Activated CD8-positive, alpha-beta T cell treated with anti-CD3 and anti-CD28 coated beads for 36 hours (primary cell): ENCODE measurements at places on chromosomes 4 and X. TPM values are rescaled to one million over a fixed set of nuclear protein-coding genes. Genes with fewer than 3 reads are reported as not detected.

DNA sequence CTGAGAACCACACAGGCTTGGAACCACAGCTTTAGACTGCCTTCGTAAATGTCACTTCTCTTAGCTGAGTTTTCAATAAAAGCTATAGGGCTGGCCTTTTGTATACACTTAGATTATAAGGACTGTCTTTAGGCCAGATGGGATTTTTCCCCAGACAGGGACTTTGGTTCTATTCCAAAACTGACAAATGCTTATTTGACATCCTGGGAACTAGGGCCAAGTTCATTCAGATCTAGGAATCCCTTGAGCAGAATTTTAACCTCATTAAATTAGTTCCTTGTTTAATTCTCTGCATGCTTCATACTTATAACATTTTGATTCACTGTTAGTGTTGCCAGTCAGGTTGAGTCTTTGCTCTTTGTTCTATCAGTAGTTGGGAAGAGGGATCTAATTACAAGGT is 23.1 kb downstream of the ZRSR2 start:
- DNase-seq, result no peak

- DNase-seq, result no peak
Measured at GRCh38 chr4:183468210-183469095, 24.0 kb downstream of the CDKN2AIP start.

DNA sequence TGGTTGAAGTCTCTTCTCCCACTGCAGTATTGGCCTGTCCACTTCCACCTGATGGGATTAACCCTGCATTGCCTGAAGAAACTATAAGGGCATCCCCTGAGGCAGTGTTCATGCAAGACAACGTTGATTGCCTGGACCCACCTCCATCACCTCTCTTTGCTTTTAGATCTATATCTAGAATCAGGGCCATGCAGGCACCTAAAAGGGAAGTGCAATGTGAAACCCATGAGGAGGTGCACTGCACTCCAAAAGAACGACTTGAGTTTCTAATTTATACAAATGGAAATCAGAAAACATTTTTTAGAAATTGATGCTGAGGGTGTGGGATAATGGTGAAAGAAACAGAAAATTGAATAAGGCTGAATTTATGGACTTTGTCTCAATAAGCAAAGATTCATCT is 694.4 kb downstream of the TRAM1L1 start:
- DNase-seq, result no peak

AR gene
- total RNA-seq, result not detected

GRCh38 chr4:55770662-55771061 is 48.9 kb upstream of the EXOC1L start:
- no peak for DNase-seq

GRCh38 chr4:6753103-6753560 is 29.4 kb upstream of the KIAA0232 start:
- no peak for DNase-seq

GRCh38 chr4:6910340-6910959 is 824 bp downstream of the TBC1D14 start:
- peak; percentile 36 for DNase-seq

DNA sequence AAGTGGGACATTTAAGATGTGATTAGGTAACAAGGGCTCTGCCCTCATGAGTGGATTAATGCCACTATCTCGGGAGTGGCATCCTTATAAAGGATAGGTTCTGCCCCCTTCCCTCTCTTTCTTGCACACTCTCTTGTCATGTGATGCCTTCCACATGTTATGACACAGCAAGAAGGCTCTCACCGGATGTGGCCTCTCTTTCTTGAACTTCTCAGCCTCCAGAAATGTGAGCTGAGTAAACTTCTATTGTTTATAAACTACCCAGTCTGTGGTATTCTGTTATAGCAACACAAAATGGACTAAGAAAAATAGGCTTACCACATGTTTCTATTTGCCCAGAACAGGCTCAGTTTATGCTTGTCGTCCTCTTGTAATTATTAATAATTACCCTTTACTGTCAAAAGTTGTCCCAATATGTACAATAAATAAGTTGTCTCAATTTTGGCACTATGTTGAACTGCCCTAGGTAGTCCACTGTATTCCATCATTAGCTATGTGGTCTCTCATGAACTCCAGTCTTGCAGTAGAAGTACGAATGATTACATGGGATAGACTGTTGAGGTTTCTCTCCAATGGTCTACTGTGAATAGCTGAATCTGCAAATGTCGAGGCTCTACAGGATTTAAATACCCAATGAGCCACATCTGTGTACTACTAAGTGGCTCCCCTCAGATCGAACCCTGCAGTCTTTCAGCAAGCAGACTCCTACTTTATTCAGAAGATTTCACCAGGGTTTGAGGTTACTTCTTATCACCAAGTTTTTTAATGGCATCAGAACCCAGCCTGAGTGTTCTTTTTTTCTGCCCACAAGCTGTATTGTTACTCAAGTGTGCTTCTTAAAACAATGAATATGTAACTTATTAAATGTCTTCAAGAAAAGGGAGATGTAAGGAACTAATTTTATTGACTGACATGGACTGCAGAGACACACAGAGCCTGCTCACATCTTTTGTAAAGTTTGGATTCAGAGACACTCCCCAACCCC is 102.0 kb upstream of the LEF1 start:
- peak; percentile 8 for DNase-seq

DNA sequence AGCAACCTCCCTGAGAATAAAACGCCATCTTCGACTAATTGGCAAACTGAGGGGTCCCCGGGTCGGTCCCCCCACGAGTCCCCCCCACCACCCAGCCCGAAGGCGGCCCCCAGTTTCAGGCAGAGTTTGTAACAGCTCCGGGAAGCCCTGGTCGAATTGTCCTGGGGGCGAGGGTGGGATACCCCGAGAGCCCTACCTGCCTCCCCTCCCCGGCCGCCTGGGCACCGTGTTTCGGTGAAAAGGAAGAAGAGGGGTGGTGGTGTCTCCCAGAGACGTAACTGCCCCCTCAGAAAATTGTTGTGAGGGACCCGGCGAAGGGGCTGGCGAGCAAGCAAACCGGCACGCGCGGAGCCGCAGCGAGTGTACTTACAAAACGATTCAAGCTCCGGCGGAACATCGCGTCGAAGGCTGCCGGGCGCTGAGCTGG is 1.2 kb downstream of the ATP11C start:
- DNase-seq, result no peak

DNA sequence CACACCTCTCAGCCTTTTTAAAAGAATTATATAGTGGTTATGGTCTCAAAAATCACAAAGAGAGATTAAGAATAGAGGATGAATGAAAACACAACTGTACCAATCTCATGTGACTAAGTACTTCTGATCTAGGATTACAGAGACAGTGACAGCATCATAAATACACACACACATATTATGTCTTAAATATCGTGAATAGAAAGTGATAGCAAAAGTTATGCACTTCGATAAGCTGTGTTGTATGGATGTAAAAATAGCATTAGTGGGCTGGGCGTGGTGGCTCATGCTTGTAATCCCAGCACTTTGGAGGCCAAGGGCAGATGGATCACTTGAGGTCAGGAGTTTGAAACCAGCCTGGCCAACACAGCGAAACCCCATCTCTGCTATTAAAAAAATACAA is 25.0 kb downstream of the GYPA start:
- no peak for DNase-seq

- no peak for DNase-seq
Measured at GRCh38 chrX:45619290-45619689, 418.6 kb upstream of the DIPK2B start.

LGI2 gene
- not detected for total RNA-seq
